ENCODE measurements at places on chromosomes 11 and 22.

GRCh38 chr11:61162092-61162941 is 1.1 kb upstream of the VPS37C start:
- no peak for DNase-seq

DNA sequence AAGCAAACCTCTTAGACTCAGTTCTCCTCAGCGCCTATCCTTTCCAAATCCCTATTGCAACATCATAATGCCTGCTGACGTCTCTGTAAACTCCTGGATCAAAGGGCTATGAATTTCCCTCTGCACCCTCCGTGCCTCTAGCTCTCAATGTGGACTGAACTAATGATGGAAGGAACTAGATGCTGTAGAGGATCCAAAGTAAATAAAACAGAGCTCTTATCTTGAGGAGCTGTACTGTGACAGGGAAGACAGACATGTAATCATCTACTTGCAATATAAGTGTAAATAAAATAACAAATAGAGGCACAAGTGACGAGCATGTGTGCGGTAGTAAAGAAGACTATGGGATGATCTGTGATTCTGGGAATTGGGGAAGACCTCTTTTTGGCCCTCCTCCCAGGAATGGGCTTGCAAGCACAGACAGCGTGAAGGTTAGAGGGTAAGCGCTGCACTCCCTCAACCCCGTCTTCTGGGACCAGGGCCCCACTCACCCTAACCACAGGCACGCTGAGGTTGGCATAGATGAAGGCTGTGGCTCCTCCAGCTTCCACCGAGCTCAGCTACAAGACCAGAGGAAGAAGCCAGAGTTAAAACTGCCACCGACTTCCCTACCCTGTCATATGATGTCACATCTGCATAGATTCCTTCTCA is 42.2 kb downstream of the P4HA3 start:
- no peak for DNase-seq

DNA sequence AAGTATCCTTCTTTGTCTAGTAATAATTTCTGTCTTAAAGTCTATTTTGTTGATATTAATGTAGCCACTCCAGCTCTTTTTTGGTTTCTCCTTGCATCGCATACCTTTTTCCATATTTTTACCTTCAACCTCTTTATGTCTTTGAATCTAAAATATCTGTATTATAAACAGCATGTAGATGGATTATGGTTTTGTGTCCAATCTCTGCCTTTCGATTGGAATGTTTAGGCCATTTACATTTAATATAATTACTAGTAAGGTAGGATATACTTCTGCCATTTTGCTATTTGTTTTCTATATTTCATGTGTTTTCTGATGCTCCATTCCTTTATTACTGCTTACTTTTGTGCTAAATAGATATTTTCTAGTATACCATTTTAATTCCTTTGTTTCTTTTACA is 39.5 kb downstream of the TMPRSS5 start:
- no peak for DNase-seq

DNA sequence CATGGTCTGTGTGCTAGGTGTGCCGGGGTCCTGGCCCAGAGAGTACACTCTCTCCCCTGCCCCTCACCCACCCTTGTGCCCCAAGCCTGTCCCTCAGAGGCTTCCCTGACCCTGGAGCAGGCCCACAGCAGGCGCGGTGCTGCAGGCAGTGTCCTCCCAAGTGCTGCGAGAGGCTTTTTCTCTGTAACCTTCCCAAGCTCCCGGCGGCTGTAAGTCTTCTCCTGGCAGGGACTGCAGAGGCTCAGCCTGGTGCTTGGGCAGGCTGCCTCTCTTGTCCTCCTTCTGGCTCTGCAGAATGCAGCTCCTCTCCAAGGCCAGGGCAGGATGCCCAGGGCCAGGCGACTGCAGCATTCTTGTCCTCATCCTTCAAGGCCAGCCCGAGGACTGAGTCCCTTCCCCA is 15.9 kb downstream of the RFPL1 start:
- DNase-seq = no peak

Data from upper lobe of right lung (tissue), 1 donor.